Femur (tissue), 1 donor: ENCODE measurements at places on chromosomes 7 and 10.
A peak's percentile ranks its signal among the peaks of the same experiment; 100 is the strongest.

DNA sequence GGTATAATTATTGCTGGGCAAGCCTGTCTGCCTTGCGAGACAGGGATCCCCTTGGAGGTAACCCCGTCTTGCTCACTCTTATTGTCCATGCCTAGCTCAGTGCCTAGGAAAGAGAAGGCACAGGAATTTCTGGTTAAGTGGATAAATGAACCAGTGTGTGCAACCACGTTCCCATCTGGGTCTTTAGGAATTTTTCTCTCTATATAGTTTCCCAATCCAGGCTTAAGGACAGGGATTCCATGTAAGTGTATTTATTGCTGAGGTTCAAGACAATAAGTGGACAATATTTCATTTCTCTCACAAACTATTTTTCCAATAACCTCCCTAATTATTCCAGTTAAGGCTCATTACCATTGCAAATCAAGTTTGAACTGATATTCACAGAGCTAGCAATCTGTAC lies 8.9 kb upstream of the ADAM12 start:
- DNase-seq = no peak

- DNase-seq = no peak
Observed at GRCh38 chr7:137882261-137882668, 35.5 kb upstream of the DGKI start.

DNA sequence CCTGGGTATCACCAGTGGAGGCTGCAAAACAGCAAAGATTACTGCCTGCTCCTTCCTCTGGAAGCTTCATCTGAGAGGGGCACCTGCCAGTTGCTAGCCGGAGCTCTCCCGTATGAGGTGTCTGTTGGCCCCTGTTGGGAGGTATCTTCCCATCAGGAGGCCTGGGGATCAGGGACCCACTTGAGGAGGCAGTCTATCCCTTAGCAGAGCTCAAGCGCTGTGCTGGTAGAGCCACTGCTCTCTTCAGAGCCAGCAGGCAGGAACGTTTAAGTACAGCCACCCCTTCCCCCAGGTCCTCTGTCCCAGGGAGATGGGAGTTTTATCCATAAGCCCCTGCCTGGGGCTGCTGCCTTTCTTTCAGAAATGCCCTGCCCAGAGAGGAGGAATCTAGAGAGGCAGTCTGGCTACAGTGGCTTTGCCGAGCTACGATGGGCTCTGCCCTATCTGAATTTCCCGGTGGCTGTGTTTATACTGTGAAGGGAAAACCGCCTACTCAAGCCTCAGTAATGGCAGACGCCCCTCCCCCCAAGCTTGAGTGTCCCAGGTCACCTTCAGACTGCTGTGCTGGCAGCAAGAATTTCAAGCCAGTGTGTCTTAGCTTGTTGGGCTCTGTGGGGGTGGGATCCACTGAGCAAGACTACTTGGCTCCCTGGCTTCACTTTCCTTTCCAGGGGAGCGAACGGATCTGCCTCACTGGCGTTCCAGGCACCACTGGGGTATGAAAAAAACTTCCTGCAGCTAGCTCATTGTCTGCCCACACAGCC lies 19.6 kb downstream of the SEMA3E start:
- DNase-seq = no peak

GRCh38 chr10:30858499-30858898 lies 173.2 kb downstream of the ZNF438 start:
- no peak for DNase-seq

GRCh38 chr7:132871419-132871818 lies 210.5 kb downstream of the CHCHD3 start:
- no peak for DNase-seq

DNA sequence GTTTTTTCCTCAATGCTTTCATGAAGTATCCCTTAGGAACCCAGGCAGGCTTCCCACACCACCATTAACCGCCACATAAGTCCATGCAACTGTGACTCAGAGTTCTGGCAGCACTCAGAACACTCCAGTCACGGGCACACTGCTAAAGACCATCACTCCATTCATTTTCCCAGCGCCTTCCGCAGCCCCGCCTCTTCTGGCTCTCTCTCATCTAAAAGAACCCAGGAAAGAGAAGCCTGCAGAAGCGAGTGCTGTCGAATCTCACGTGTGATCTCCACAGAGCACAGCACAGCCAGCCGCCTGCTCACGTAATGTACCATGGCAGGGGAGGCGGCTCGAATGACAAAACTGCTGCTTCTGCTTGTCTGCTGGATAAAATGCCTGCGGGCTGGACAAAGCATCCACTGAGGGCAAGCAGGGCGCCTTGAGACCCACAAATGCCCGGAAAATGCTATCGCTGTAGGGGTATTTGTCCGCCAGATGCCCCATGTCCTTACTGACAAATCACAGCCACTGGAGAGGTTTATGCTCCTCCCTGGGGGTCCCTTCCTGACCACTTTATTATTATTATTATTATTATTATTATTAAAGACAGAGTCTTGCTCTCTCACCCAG lies 1.8 kb downstream of the PSMG3 start:
- DNase-seq = no peak

DNA sequence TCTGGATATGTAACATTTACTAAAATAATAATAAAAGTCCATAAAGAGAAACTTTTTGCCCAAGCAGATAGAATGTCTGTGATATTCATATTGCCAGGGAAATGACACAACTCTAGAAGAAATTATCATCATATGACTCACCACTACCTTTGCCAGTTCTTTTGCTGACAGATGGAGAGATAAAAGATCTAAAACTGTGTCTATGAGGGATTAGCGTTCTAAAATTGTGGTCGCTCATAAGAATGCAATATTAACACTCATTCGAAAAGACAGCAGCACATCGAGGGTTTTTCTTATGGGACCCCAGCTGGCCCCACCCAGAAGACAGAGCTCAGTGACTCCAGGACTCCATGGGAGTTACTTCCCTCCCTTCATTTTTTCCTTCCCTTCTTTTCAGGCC lies 16.6 kb upstream of the LANCL2 start:
- no peak for DNase-seq

GRCh38 chr10:62024026-62024701 lies 122.7 kb downstream of the ARID5B start:
- no peak for DNase-seq

GRCh38 chr10:82464966-82465365 lies 590.0 kb downstream of the NRG3 start:
- no peak for DNase-seq

GRCh38 chr10:42953684-42954674 lies 122.9 kb upstream of the RET start:
- peak; percentile 14 for DNase-seq

GRCh38 chr10:30215141-30215540 lies 133.9 kb downstream of the MTPAP start:
- DNase-seq = no peak

DNA sequence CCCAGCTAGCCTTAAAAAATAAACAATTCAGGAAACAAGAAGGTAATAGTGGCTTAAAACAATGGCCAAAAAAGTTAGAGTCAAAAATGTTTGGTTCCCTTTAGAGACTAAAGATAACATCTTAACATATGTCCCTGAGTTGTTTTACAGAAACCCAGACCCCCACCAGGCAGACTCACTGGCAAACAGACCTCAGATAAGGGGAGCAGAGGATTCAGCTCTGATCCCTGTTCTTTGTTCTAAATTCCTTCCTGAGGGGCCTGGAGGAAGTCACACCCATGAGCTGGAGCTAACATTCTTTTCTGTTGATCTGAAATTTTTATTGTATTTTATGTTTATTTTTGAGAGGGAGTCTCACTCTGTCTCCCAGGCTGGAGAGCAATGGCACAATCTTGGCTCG lies 247.2 kb downstream of the USP6NL start:
- DNase-seq = no peak

- peak; percentile 85 for DNase-seq
Observed at GRCh38 chr10:93482145-93482834, at the start of gene MYOF. Gene MYOF (minus strand): TSS chr10:93482334. CDS start chr10:93482194, 140 bp downstream.

DNA sequence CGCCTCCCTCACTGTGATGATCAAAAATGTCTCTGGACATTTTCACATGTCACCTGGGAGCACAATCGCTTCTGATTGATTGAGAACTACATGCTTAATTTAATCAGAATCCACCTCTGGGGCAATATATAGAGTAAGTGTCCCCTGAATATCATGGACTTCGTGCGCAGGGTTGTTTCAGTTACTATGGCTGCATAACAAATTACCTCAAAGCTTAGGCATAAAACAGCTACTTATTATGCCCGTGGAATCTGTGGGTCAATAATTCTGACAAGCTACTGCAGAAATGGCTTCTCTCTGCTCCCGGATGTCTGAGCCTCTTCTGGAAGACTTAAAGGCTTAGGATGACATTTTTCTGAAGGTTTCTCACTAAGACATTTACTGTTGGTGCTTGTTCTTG lies 334.4 kb downstream of the GPR158 start:
- DNase-seq = no peak
